ENCODE measurements at places on chromosomes 13 and 19.

- peak; percentile 31 for DNase-seq
Measured at GRCh38 chr13:26300140-26300539, 46.2 kb downstream of the CDK8 start.

DNA sequence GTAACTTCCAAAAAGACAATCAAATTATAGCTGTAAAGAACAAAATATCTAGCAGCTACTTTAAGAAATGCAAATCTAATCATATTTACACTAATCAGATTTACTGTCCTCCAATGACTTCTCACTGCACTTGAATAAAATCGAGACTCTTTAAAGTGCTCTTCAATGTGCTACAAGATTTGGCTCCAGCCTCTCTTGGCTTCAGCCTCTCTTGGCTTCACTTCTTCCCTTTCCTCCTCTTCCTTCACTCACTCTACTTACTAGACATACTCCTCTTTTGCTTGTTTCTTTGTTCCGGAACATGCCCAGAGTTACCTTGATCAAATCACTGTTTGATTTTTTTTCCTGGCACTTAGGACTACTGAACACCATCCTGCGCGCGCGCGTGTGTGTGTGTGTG, 495.4 kb downstream of the LMO7 start:
- DNase-seq, result no peak

- no peak for DNase-seq
Measured at GRCh38 chr19:442085-442484, 18.7 kb downstream of the SHC2 start.

GRCh38 chr13:104301171-104301975, 1235.2 kb upstream of the SLC10A2 start:
- DNase-seq, result no peak

DNA sequence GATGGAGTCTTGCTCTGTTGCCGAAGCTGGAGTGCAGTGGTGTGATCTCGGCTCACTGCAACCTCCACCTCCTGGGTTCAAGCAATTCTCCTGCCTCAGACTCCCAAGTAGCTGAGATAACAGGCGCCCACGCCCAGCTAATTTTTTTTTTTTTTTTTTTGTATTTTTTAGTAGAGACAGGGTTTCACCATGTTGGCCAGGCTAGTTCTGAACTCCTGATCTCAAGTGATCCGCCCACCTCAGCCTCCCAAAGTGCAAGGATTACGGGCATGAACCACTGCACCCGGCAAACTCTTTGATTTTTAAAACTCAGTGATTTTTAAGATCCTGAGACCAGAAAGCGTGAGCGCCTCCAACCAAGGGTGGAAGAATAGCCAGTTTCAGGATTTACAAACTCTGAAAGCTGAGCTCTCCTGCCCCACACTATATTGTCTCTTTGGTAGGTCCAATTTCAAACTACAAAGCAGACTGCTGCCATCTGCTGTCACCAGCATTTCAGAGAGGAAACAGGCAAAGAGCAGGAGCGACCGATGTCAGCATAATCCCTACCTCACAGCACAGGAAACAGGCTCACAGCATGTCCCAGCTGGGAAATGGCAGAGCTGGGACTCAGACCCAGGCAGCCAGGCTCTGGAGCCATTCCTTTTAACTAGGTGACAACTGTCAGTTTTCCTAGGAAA, 9.2 kb downstream of the NOSIP start:
- DNase-seq, result no peak

GRCh38 chr13:37485756-37486155, 112.8 kb downstream of the POSTN start:
- DNase-seq, result peak; percentile 65

DNA sequence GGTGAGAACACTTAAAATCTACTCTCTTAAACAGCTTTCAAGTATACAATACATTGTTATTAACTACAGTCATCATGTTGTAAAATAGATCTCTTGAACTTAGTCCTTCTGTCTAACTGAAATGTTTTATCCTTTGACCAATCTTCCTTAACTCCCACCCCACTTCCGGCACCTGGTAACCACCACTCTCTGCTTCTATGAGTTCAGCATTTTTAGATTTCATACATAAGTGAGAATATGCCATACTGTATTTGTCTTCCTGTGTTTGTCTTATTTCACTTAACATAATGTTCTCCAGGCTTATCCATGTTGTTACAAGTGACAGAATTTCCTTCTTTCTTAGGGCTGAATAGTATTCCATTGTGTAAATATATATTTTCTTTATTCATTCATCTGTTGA, 144.1 kb upstream of the TRPC4 start:
- DNase-seq, result no peak

- peak; percentile 95 for DNase-seq
Measured at GRCh38 chr19:46786236-46787039, 2.0 kb downstream of the SLC1A5 start.

GRCh38 chr13:49146950-49147355, 73.2 kb upstream of the MLNR start:
- DNase-seq, result peak; percentile 20

GRCh38 chr13:36413161-36413560, 19.1 kb upstream of the CCNA1 start:
- DNase-seq, result no peak

GRCh38 chr13:41028051-41028450, 8.9 kb upstream of the ELF1 start:
- DNase-seq, result no peak

GRCh38 chr13:19838865-19839275, 24.6 kb downstream of the ZMYM5 start:
- DNase-seq, result peak; percentile 91

- DNase-seq, result no peak
Measured at GRCh38 chr19:3780786-3781304, 5.3 kb downstream of the MATK start.

GRCh38 chr13:88701551-88701950, 1030.4 kb downstream of the SLITRK5 start:
- no peak for DNase-seq

DNA sequence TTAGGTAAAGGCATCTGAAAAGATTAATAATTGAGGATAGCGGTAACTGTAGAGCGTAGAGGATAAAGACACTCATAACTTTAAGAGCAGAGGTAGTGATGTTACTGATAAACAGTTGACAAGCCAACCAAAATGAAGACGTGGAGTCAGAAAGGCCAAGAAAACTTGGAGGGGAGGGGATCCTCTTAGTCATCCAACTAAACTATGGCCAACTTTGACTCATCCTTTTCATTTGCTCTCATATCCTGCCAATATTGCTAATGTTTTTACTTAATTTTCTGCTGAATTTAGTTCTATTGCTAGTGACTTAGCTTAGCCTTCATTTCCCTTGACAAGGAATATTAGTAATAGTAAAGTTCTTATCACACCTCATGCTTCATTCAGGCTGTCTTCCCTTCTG, 13.4 kb downstream of the ITGBL1 start:
- DNase-seq, result peak; percentile 48

GRCh38 chr19:5536337-5536894, 31.3 kb downstream of the TINCR start:
- peak; percentile 21 for DNase-seq

GRCh38 chr19:4589579-4590410, 30.3 kb upstream of the SEMA6B start:
- no peak for DNase-seq

- no peak for DNase-seq
Measured at GRCh38 chr13:37601648-37602440, 3.3 kb upstream of the POSTN start.

DNA sequence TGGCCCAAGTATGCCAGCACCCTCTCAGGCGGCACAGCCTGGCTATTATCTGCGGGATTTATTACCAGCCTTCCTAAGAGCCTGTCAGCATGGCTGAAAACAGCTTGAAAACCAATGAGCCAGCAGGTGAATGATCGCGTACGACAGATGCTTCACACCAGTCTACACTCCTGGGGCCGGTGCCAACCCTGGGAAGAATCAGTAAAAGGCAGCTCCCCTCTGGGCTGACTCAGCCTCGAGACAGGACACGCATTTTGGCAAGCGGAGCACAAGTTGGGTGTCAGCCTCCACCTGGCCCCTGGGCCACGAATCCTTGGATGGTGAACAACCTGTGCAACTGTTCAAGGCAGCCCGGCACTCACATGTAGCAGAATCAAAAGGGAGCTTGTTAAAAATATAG, 15.6 kb downstream of the EMP3 start:
- DNase-seq, result no peak

- no peak for DNase-seq
Measured at GRCh38 chr19:40604647-40605215, 3.6 kb downstream of the LTBP4 start.

DNA sequence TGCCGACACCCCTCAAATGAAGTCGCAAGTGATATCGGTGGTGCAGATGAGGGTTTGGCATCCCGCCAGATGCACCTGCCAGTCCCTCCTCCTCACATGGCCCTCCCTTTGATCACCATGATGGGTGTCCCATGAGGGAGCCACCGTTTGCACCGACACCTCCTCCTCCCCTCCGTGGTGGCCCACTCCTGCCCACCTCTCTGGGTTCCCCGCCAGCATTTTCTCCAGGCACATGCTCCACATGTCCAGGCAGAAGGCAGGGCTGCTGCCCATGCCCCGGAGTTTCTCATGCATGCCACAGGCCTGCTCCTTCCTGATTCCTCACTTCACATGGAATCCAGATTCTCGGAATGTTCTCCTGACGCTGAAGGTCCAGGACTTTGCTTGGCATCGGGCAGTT, 49.3 kb downstream of the COL4A2 start:
- peak; percentile 55 for DNase-seq

DNA sequence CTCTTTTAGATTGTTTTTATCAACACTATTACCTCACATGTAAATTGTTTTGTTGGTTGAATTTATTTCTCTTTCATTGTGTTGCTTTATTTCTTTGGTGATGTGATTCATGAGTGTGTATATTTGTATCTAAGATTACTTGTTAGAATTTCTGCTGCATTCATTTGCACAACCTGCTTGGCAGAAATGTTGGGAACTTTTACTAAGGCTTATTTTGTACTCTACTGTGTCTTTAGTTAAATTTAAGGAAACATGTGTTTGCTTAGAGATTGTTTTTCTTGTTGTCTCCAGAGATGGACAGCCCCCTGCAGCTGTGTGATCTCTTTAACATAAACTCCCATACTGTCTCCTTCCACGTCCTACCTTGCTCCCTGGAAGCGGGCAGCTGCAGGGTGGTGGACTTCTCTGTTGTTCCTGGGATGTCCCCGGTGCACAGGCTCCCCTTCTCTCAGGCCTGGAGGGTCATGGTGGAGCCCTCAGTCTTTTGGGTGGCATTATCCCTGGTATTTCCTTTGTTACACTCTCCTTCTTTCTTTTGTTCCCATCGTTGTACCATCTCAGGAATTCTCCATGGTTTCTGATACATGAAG, 212.0 kb upstream of the SPRY2 start:
- DNase-seq, result no peak

DNA sequence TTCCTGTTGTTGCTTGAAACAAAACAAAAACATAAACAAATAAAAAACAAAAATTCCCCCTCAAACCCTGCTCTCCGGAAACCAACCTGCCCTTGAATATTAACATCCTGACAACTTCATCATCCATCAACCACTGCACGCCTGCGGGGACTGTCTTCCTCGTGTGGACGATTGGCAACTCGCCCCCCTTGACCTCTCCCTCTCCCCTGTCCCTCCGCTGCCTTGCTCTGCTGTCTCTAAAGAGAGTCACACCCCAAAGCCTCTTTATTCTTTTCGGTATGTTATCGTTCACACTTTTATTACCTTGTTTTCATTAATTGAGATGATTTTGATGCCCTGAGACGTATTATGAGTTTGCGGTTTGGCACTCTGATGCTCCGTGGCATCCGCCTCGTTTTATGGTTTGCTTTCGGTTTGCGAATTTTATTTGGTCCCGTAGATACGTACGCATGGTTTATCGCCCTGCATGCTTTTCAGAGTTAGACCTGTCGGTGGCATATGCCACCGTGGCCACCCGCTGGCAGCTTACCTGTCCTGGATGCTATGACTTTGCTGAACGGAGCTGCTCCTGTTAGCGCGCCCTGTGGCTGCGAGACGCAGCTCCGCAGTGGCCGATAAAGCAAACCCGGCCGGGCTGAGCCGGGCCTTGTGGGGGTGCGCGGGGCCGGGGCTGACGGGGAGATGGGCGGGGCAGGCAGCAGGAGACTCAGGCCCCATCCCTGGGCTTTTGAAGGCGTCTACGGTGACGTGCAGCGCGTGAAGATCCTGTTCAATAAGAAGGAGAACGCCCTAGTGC, 10.6 kb downstream of the PTBP1 start:
- DNase-seq, result no peak

DNA sequence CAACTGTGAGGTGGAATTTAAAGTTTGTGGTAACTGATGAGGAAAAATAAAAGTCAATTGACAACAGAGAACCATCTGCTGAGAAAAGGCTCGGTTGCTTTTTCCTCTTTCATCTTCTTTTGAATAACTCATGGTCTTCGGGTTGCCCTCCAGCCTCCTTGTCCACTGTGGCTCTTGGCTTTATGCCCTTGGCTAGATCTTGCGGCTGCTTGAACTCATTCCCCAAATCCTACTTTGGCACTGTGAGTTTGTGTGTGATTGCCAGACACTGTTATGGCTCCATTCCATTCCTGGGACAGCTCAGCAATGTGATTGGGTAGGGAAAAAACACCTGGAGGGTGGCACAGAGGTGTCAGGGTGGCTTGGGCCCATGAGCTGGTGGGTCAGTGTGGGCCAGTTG, 387.4 kb downstream of the DLEU7 start:
- peak; percentile 41 for DNase-seq

DNA sequence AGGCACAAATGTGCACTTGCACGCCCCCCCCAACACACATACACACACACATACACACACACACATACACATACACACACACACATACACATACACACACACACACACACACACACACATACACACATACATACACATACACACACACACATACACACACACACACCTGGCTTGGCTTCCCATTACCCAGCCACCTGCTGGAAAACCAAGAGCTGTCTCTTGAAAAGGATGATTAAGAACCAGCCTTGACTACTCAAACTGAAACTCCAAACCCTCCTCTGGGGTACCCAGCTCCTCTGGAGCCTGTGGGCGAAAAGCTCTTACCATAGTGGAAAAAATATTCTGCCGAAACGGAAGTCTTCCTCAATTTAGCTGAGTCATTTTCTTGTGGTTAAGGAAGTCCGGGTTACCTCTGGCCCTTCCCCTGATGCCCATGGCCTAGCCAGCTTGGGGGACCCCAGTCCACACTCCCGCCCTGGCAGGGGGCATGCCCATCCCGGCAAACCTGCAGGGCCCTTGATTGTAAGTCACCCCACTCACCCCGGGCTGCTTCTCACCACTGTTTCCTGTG, 21.9 kb downstream of the CEBPA start:
- no peak for DNase-seq

GRCh38 chr13:52992110-52992509, 36.5 kb upstream of the OLFM4 start:
- DNase-seq, result no peak

DNA sequence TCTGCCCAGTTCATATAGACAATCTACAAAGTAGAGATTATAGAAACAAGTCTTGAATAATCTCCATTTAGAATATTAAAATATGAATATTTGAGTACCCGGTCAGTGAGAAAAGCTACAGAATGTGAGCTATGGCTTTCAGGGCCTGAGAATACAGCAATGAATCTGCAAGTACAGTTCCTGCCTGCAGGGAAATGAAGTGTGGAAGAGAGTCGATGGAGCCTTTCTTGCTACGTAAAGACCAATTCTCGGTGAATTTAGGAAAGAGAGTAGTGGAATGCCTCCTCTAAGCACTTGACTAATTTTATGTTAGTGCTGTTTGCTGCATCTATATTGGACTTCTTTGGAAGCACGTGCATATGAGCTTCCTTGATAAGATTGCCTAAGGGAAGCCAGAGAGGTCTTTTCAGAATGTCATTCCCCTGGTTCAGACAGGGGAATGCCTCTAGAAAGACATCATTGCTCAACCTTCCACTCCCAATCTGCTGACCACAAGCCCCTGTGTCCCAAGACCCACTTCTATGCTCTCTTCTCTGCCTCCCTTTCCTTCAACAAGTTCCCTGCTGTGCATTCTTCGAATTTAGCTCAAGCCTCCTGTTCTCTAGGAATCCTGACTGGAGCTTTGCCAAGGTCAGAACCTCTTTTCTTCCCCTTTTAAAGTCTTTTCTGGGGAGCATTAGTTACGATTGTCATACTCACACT, 41.9 kb downstream of the GPC6 start:
- no peak for DNase-seq

Data from AG10803 (cell line).